ENCODE measurements at places on chromosomes 1 and 21. TPM values are rescaled to one million over a fixed set of nuclear protein-coding genes. Genes with fewer than 3 reads are reported as not detected.

DNA sequence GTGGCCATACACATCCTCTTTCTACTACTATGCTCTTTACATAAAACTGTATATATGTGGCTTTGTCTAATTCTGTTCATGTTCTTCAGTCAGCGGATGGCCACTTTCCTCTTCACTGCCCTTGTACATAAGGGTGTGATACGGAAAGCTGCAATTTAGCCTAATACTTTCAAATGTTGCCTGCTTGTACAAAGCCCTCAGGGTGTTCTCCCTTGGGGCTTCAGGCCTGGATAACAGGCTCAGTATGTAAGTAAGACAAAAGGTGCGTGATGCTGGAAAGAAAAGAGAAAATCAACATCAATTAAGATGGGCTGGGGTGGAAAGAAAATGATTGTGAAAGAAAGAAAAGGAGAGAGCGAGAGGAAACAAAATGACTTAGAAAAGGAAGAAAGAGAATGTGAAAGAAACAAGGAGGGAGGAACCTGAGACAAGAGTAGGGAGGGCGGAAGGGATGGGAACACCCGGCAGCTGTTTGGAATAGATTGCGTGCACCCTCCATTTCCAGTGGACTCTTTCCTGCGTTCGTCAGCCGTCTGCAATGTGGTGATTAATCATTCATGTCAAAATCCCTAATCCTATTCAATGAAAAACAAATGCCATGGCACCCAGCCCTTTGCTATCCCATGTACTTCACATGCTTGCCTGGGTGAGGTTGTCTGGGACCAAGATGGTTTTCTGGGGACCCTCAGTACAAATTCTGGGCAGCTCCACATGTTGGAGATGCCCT is 553.6 kb downstream of the NUF2 start:
- H3K27ac ChIP-seq, result peak overlapping the region; percentile 76
- peak overlapping the region; percentile 11 for H3K4me3 ChIP-seq
- H3K27me3 ChIP-seq, result no peaks in the 10 kb centered on the region
- DNase-seq, result peak; percentile 26

DNA sequence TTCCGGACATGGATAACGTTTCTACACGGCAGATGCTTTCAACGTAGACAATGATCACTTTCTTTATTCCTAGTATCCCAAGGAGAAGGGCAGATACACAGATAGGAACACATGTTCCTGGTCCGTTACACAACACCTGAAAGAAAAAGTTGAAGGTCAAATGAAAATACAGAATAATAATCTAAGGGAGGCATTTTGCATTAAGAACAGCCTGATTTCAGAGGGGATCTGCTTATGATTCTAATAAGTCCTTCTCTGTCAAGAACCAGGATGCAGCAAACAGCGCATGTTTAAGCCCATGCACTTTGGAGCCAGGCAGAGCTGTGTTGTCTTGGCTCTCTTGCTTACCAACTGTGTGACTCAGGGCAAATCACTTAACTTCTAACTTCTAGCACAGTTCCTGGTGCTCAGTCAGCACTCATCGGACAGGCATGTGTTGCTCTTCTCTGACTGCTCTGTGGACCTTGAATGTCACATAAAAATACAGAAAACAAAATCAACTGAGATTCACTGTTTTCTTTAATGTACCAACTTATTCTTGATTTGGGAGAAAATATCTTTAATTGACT is 56.3 kb upstream of the CNN3 start:
- H3K27me3 ChIP-seq, result no peaks in the 10 kb centered on the region
- H3K4me1 ChIP-seq, result peaks cover 52% of the 10 kb centered on the region
- H3K4me3 ChIP-seq, result peak overlapping the region; percentile 2
- DNase-seq, result no peak
- peak overlapping the region; percentile 84 for H3K27ac ChIP-seq

GRCh38 chr1:68116643-68117235 is 66.3 kb upstream of the DIRAS3 start:
- no peaks in the 10 kb centered on the region for H3K27me3 ChIP-seq
- H3K4me3 ChIP-seq, result peak overlapping the region; percentile 24
- H3K27ac ChIP-seq, result no peak overlapping the region
- DNase-seq, result no peak
- H3K36me3 ChIP-seq, result no peaks in the 10 kb centered on the region
- H3K4me1 ChIP-seq, result peaks cover 46% of the 10 kb centered on the region

PTP4A2 gene
- 203 TPM for total RNA-seq

S100A12 gene
- total RNA-seq, result 2.3 TPM
